Stimulated activated CD8-positive, alpha-beta memory T cell treated with anti-CD3 and anti-CD28 coated beads, Interleukin-7, amount 100 ng/mL, for 48 hours (primary cell): ENCODE measurements at places on chromosomes 1 and 21.

DNA sequence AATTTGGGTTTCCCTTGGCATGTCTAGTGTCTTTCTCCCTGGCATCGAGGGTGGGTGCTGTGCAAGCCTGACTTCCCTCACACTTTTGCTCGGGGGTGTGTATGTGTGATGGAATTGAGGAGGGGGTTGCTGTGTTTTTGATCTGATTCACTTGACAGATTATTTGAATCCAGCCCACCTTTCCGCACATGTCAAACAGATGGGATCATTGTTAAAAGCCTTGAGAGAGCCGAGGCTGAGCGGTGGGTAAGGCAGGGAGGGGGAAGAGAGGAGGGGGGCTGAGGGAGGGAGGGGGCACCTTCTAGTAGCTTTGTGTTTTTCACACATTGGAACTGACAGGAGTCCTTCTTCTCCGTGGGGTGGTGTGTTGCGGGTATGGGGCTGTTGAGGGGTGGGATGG, 90.0 kb downstream of the PAPPA2 start:
- DNase-seq = no peak

GRCh38 chr1:68375919-68376318, 73.8 kb downstream of the RPE65 start:
- no peak for DNase-seq

GRCh38 chr1:27297903-27298302, 24.1 kb upstream of the TMEM222 start:
- no peak for DNase-seq

DNA sequence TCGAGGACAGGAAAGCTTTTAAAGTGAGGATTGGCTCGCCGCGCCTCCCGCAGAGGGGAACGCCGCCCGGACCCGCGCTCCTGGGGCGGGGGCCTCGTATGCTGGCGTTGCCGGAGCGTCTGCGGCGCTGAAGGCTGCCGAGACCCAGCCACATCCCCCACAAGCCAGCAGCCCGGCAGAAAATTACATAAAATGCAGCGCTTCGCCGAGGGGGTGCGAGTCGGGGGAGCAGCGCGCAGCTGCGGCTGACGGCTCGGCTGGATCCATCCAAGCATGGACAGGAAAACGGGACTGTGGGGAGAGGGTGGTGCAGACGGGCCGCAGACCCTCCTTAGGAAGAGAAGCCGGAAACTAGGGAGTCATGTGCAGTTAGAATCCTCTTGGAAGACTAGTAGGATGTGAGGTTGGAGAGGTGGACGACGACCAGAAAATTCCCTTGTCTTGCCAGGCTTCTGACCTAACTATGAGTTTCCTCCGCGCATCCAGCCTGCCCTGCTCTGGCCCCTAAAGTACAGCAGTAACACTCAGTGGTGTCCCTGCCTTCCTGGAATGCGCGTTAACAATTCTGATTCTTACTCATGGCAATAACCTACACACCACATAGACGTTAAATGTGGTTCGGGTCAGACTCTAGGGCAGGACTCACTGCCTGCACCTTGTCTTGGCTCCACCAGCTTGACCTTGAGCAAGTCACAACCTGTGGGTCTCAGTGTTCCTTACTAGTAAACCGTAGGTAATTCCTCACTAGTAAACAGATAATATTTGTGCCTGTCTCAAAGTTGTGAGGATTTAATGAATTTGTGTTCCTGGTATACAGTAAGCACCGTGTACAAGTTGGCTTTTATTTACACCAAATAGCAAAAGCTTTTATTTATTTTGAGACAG, 953 bp upstream of the BRWD1 start:
- DNase-seq = no peak

DNA sequence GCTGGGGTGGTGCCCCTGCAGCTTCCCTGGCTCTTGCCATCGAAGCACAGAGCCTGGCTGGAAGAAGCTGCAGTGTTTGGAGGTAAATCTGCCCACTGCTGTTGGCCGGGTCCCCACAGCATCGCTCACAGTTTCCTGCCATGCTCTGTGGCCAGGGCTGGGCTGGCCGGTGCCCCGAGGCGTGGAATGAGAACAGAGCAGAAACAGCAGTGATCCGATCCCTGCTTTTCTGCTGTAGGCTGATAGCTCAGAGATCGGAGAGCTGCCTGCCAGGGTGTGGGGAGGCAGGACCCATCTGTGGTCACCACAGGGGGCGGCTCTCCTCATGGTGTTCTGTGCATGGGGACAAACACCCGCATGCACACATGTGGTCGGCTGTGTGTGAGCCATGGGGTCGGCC, 11.5 kb downstream of the SLC45A1 start:
- no peak for DNase-seq

DNA sequence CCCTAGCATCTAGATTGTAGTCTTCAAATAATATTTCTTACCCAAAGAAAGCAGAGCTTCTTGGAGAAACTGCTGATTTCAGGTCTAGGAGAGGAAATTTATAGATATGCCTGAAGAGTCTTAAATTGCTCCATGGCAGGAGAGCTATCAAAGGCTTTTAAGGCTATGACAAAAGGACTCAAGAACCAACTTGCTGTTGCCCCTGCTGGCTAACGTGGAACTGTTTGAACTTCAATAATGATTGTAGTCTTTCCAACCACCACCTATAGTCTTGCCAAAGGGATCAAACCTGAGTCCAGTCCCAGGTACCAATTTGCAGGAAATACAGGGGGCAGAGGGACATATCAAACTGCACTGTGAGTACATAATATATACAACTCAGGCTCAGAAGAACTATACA, 336.2 kb upstream of the ESRRG start:
- no peak for DNase-seq

DNA sequence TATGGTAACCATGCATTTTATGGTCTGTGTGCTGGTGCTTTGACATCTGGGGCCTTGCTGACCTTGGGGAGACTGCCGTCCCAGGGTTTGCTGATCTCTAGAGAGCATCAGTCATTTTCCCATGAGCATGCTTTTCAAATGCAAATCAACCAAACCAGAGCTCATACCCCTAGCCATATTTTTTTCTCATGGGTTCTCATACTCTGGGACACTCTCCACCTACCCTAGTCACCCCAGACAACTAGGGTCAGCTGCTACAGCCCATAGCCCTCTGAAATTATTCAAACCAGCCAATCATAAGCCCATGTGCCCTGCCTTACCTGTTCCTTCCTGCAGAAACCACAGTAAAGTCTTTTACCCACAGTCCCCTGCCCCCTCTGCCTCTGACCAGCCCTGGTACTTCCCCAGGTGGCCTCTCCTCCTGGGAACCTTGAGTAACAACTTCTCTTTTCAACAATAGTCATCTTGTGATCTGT, 132.0 kb downstream of the MAP3K21 start:
- no peak for DNase-seq

DNA sequence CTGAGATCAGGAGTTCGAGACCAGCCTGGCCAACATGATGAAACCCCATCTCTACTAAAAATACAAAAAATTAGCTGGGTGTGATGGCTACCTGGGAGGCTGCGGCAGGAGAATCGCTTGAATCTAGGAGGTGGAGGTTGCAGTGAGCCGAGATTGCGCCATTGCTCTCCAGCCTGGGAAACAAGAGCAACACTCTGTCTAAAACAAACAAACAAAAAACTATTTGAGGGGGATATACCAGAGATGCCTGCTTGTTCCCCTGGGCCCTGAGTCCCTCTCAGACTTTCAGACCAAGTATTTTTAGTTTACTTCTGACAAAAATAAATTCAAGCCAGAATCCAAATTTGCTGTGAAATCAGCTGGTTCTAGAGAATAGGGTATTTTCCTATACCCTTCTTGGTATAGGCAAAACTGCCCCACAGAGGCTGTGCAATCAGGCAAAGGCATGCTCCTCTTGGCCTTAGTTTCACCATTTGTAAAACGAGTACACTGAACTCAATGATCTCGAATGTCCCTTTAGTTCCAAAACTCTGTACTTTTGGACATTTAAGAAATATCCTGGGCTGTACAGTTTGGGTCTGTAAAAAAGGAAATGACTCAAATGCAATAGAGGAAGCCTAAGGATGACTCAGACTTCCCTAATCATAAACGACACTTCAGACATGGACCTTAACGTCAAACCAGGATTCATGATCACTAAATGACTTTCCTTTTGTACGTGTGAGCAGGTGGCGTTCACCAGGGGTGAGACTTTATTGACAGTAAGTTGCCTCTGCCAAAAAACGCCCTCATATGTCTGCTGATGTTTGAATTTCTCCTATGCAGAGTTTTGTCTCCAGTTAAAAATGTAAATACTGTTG, 16.1 kb downstream of the ENSA start:
- no peak for DNase-seq

DNA sequence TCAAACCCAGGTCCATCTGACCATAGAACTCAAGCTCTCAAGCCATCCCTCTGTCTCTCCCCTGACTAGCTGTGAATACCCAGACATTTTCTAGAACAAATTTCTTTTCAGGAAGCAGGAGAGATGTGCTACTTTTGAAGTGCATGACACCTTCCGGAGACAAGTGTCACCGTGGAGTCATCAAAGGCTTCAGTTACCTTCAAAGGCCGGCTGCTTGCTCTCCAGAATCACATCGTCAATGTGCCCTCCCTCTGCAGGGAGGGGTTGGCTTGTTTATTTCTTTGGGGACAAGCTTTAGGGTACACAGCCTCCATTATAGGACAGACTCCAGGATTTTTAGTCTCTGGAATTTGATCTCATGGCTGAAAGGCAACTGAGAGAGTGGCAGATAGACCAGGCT, 37.7 kb upstream of the IGSF21 start:
- DNase-seq = no peak

DNA sequence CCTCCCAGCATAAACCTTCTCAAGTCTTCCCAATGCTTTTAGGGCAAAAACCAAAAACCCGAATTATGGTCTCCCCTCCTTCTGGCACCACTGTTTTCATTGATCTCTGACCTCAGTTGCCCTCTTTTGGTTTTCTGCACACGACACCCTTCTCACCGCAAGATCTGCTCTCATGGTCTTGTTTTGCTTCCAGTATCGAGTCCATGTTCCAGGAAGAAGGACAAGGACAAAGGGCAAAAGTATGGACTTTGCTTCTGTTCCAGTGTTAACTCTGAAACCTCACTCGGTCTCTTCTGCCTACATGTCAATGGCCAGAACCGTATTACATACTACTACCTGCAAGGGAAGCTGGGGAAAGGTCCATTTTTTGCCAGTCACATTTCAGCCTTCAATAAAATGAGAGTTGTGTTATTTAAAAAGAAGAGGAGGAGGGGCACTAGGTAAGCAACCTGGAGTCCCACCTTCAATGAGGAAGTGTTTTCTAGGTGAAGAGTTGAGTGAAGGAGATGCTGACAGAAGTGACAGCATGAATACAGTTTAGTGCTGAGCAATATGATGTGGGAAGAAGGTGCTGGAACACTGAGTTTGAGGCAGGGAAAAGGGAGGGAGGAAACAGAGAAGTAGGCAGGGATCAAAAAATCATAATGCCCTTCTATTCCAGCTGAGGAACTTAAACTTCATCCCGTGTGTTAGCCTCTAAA, 183.4 kb downstream of the FGGY start:
- no peak for DNase-seq

DNA sequence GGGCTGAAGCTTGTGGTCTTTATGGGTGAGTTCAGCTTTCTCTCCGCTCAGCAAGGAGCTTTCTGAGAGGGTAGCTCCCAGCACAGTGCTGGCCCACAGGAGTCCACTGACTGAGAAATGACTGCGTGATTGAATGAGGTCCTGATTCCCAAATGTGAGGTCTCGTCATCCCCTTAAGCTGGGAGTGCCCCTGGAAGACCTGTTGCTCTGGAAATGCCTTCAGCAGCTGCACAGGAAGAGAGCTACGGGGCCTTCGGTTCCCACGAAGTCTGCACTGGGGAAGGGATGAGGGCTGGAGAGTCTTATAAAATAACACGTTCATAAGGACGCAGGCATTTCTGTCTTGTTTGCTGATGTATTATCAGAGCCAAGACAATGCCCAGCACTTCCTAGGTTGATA, 14.0 kb downstream of the TNNT2 start:
- DNase-seq = no peak

DNA sequence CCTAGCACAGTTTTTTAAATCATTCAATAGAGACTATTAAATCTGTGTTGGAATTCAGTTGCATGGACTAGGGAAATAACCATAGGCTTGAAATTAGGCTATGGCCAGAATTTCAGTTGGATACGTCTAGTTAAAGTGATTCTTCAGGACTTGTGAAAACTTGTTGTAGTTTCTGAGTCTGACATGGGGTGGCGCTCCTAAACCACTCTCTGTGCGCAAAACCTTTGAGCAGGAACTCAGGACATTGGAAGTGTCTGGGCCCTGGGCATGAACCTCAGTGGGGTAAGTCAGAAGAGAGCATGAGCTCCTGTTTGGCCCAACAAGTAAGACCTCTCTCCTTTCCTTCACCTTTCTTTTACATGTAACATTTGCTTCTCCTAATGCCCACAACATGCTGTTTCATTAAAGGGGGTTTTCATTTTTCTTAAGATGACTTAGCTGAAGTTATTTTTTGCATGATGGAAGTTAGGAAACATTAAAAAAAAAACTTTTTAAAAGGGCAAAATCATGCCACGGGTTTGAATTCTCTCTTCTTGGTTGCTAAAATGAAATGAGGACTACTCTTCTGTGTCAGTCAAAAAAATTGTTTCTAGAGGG, 17.1 kb upstream of the CCDC190 start:
- no peak for DNase-seq

- DNase-seq = peak; percentile 57
These were observed 9.8 kb downstream of the UBASH3A start for GRCh38 chr21:42413500-42413899.

DNA sequence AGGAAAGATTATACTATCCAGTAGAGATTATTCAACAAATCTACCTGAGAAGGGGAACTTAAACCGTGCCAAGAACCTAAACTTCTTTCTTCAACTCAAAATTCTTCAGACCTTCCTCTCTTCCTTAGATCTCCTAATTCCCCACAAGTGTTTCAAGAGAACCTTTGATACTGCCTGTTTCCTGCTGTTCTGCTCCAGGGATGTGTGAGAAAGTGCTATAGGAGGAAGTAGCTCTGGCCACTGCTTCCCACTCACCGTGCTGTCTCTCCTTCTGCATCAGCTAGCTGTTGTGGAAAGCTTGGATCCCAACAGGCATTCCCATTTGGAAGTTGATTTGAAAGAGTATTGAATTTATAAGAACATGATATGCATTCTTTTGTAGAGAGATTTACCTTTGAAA, 4.5 kb upstream of the NOS1AP start:
- no peak for DNase-seq

GRCh38 chr1:57590978-57591377, 167.1 kb upstream of the DAB1 start:
- no peak for DNase-seq

GRCh38 chr1:21118167-21118566, 58.5 kb downstream of the EIF4G3 start:
- no peak for DNase-seq

DNA sequence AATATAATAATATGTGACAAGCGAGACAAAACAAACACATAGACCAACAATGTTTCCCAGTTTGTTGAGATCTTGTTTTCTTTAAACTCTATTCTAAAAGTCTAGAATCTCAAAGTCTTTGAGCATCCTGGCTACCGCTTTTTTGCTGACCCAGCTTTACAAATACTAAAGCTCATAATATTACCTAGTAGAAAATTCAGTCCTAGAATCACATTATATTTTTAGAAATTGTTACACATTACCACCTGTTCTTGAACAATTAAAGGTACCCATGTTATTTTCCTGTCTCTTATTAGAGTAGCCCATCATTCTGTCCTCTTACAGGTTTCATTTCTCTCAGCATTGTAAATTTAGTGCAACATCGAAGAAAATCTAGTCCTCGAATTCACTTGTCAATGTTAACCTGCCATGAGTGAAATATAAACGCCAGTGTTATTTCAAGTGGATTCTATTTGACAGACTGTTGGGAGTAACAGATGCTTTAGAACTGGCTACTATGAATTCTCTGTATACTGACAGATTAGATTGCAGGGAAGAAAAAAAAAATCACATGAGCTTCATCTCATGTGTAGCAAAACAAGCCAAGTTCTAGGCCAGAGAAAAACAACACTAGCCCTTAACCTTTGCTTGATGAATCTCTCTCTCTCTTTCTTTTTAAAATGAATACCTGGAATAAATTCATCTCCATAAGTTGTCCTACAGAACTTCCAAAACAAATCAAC, 851.2 kb upstream of the ADAMTS5 start:
- no peak for DNase-seq
